Non-pigmented ciliary epithelial cell (primary cell): ENCODE measurements at places on chromosomes 1 and 21.

- no peak for DNase-seq
Measured at GRCh38 chr1:9292361-9293240, at the start of gene SPSB1. Gene SPSB1, plus strand, starts transcription at chr1:9292894. Its CDS starts 62,998 bp downstream, at chr1:9355892.

DNA sequence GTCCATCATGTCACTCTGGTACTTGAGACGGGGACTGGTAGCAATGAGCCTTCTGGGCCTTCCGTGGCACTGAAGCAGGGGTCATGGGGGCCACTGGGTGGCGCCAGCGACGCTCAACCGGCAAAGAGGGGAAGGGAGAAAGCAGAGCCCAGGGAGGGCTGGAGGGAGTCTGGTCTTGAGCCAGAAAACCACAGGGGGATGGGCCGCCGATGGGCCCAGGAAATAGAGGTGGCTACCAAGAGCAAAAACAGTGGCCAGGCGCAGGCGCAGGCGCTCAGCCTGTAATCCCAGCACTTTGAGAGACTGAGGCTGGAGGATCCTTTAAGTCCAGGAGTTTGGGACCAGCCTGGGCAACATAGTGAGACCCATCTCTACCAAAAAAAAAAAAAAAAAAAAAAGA lies 21.8 kb downstream of the EXOC8 start:
- DNase-seq = no peak

- peak; percentile 27 for DNase-seq
Measured at GRCh38 chr1:61388566-61388965, 306.2 kb downstream of the NFIA start.

DNA sequence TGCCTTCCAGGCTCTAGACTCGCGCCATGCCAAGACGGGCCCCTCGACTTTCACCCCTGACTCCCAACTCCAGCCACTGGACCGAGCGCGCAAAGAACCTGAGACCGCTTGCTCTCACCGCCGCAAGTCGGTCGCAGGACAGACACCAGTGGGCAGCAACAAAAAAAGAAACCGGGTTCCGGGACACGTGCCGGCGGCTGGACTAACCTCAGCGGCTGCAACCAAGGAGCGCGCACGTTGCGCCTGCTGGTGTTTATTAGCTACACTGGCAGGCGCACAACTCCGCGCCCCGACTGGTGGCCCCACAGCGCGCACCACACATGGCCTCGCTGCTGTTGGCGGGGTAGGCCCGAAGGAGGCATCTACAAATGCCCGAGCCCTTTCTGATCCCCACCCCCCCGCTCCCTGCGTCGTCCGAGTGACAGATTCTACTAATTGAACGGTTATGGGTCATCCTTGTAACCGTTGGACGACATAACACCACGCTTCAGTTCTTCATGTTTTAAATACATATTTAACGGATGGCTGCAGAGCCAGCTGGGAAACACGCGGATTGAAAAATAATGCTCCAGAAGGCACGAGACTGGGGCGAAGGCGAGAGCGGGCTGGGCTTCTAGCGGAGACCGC lies 2.0 kb upstream of the OLIG2 start:
- DNase-seq = no peak

DNA sequence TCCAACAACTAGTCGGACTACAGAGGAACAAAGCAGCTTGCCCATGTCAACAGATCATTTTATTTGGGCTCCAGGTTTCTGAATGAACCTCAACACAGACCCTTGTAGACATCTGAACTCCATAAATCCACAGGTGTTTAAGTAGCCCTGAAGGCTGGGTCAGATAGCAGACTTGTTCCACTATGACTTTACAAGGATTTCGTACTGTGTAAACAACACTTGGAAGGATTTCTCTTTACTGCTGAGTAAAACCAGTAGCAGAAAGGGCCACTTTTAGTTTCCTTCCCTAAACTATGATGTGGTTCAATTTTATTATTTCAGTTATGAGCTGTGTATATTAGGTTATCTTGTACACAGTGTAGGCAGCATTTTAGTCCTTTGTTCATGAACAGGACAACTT lies 316.4 kb upstream of the ADGRL2 start:
- DNase-seq = no peak

DNA sequence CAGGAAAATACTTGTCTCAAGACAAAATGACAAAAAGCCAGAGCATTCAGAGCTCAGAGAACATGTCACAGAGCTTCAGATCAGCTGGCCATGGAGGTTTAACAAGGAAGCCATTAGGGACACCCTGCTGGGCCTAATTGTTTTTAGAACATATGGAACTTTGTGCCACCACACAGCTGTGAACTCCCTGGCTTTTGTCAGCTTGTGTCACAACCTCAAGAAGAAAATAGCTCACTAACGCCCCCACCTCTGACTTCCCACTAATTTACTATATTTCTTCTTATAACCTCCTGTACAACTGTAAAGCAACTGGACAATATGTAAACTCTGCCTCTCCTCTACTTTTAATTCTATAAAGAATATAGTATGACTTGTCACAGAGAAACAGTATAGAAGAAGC lies 21.0 kb upstream of the TDRD10 start:
- no peak for DNase-seq

GRCh38 chr21:41369920-41370839 lies 8.4 kb downstream of the MX2 start:
- DNase-seq = no peak

- DNase-seq = no peak
Measured at GRCh38 chr1:110002695-110003094, 18.1 kb downstream of the AHCYL1 start.

DNA sequence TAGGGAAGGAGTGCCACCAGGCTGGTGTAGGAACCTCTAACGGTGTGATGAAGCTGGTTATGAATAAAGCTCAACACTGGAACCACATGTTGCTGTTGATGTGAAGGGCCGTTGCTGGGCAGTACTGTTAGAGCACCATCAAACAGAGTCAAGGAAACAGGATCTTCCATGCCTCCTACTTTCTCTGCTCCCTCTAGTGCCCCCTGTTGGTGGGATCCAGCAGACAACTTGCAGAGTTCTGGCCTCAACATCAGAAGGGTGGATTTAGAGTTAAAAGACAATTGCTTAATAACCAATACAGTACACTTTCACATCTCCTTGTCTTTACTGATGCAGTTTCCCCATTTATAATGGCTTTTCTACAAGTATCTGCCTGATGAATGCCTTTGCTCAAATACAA lies 336.4 kb downstream of the NTNG1 start:
- DNase-seq = no peak

GRCh38 chr1:162302306-162303003 lies 74.2 kb downstream of the SPATA46 start:
- DNase-seq = no peak

GRCh38 chr1:84496498-84496897 lies 9.7 kb upstream of the SPATA1 start:
- DNase-seq = no peak

DNA sequence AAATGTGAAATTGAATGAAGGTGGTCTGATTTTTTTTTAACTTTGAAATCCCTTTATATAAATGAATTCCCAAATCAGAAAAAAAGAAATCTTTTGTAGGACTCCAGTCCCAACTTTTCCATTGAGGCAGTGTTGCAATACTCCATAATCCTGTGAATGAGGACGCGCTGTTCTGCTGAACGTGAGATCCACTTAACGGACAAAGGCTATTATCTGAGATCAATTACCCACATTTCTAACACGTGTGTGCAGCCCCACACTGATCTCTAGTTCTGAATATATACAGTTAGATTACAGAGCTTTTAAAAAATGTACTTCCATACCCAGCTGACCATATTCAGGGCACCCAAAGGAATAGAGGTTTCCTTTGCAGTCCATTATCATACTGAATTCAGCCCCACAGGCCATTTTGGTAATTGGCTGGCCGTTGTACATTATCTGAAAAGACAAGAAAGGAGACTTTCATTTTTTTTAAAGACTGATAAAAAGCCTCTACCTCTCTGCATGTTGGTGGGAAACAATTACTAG lies 19.0 kb downstream of the RCC2 start:
- no peak for DNase-seq

GRCh38 chr1:154726443-154726842 lies 118.5 kb upstream of the ADAR start:
- no peak for DNase-seq

GRCh38 chr21:15653710-15654109 lies 76.1 kb upstream of the USP25 start:
- no peak for DNase-seq

DNA sequence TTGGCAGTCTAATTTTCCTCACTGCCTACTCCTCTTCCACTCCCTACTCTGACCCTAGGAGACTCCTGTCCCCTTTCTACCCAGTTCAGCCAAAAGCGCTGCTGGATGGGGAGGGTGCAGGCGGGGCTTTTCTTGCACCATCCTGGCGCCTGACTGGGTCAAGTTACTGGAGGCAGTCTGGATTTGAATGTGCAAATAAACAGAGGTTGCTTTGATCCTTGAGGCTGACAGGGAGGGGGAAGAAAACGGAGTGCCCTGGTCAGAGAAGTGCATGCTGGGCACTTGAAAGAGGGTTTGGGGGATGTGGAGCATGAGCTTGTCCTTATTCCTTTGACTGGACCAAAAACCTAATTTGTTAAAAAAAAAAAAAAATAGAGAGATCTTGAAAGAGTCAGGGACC lies 76.8 kb upstream of the SOX13 start:
- DNase-seq = no peak

GRCh38 chr21:33871171-33871570 lies 44.4 kb downstream of the ATP5PO start:
- no peak for DNase-seq

- no peak for DNase-seq
Measured at GRCh38 chr1:208533746-208534598, 289.8 kb upstream of the PLXNA2 start.

GRCh38 chr1:2449636-2450454 lies 26.2 kb upstream of the PLCH2 start:
- DNase-seq = no peak

- DNase-seq = no peak
Measured at GRCh38 chr21:18373606-18374005, 30.0 kb downstream of the TMPRSS15 start.
